ENCODE measurements at places on chromosomes 12 and 14.

- no peak for DNase-seq
Observed at GRCh38 chr12:61098031-61098580, 1162.1 kb upstream of the USP15 start.

GRCh38 chr14:54857830-54858269, 44.8 kb downstream of the GCH1 start:
- no peak for DNase-seq

DNA sequence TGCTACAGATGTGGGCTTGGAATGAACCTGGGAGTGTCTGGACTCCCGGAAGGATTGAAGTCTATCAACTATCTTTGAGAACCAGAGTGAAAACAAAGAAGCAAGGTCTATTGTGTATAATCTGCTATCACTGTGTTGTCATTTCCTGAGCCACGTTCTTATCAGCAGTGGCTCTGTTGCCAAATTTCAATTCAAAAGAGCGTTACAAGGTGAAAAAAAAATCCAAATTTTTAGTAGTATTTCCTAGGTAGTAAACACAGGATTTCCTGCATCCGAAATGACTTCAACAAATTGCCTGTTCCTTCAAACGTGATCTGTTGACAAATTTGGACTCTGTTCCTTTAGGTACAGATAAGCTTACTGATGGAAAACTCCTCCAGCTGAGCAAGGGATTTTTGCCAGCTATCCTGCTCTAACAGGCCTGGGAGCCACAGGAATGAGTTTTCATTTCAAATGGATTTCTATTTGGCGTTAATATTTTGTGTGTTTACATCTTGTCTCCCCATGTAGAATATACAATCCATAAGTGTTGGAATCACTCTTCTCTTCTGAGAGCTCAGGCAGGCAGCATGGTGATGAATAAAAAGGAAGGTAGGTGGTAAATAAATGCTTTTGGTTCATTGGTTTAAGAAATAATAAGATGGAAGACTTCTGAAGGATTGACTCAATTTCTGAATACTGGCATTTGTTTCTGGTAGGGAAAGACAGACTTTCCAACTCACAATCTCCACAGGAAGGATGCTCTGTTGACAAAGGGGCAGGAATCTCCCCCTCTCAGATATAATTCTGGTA, 58.5 kb downstream of the GPR135 start:
- no peak for DNase-seq

DNA sequence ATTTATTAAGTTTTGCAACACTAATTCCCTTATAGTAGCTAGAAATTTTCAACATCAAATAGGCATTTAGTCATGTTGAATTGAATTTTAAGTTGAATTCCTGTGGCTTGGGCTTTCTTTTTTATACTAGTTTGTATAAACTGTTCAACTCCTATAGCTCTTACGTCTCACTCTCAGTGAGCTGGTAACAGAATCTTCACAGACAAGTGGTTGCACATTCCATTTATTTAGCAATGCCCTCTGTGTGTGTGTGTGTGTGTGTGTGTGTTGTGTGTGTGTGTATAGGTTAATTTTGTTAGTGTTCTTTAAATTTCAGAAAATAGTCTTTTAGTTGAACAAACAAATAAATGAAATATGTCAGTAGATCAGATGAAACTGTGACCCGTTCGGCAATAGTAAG, 425.0 kb downstream of the NPAS3 start:
- no peak for DNase-seq

DNA sequence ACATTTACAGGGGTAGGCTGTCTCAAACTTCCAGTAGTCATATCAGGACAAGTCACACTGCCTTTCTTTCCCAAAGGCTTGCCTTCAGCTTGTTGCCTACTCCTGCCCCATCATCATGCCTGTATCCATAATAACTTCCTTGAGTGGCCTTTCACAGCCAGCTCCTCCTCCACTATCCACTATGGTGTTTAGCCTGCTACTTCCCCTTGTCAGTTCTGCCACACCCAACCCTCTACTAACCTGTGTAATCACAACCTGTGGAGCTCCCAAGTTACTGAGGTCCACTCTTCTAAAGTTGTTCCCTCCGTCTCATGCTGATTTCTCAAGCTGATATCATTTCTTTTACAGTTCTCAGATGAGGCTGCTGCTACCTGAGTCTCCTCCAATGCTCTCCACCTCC, 159.9 kb downstream of the BMP4 start:
- DNase-seq: no peak

GRCh38 chr12:82966001-82966559, 279.4 kb downstream of the TMTC2 start:
- no peak for DNase-seq

GRCh38 chr12:50258167-50258551, 25.2 kb downstream of the LIMA1 start:
- no peak for DNase-seq

DNA sequence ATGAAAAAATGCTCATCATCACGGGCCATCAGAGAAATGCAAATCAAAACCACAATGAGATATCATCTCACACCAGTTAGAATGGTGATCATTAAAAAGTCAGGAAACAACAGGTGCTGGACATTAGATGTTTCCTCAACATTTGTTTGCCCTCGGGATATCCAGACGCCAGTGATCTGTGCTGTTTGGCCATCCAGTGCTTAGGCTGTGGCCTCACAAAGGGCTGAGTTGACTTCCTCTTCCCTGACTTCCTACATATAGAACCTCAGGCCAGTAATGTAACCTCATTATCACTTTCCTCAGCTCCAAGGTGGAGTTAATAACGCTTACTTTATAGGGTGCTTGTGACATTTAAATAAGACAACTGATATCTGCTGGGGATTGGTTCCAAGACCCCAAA, 51.8 kb downstream of the SLC15A5 start:
- no peak for DNase-seq

DNA sequence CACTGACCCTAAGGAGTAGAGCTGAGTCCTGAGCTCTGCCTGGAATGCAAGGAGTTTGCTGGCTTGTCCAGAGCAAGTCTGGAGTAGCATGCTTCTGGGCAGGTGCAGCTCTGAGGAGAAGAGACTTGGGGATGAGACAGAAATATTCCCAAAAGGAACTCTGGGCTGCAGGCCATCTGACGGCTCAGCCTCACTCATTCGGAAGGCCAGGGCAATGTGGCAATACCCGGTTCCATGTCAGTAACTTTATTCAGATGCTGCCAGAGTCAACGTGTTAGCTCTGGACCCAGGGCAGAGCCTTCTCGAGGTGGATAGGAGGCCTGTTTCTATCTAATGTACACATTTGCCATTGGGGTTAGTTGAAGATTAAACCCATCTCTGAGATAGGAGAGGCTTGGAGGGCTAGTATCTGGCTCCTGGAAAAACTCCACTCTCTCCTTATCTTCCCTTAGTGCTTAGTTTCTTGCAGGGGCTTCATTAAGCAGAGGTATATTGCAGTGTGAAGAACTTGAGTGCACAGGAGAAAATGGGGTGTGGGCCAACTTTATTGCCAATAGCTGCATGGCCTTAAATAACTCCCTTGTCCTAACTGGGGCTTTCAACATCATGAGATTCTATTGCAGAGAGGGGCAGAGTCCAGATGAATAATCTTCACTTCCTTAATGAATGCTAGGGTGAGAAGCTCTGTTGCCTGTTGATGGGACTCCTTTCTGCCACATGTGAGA, 65.6 kb downstream of the NTF3 start:
- no peak for DNase-seq

- no peak for DNase-seq
Observed at GRCh38 chr12:6143303-6143675, 18.8 kb upstream of the VWF start.

- DNase-seq: no peak
Observed at GRCh38 chr12:8947737-8948136, 1.7 kb downstream of the M6PR start.
